ENCODE measurements at places on chromosomes 1 and 21.

DNA sequence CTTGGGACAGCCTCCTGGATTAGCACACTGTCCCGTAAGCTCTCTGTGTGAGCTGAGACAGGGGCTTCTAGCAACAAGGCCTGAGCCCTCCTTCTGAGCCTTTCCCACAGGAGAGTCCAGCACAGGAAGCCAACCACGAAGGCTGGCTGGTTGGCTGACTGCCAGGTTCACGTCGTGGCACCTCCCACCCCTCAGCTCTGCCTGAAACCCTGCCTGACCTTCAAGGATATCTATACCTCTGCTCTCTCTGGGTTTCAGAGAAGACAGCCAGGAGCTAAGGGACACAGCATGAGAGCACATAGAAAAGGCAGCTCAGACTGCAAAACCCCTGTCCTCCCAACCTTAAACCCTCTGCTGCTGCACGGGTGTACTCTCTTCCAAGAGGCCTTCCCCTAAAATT, 13.9 kb downstream of the DLGAP3 start:
- no peak for DNase-seq

DNA sequence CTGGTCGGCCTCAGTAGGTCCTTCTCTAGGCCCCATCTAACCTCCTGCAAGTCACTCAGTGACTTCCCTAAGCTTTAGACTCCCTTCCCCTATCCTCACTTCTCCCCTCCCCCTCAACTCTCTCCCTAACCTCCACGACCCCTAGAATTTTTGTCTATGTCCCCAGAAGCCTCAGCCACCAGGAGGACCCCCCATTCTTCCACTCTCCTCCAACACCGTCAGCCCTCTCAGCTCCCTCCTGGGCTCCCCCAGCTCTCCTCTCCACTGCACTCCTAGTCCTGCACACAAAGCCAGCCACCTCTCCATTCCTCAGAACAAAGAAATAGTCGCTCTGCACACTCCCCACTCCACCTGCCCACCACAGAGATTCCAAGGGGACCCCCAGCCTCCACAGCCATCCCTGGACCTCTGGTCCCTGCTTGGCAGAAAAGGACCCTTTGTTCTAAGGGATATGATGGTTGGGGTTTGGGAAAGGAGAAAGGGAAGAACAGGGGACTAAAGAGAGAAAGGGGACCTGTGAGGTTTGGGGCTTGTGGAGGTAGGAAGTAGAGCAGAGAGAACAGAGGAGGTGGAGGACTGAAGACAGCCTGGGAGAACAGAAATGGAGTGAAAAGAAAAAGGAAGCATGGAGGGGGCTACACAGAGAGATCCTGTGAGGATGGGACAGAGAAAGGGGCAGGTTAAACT, 2.8 kb downstream of the ARHGEF2 start:
- no peak for DNase-seq

- DNase-seq: no peak
Measured at GRCh38 chr1:66954208-66954607, 29.4 kb downstream of the MIER1 start.

DNA sequence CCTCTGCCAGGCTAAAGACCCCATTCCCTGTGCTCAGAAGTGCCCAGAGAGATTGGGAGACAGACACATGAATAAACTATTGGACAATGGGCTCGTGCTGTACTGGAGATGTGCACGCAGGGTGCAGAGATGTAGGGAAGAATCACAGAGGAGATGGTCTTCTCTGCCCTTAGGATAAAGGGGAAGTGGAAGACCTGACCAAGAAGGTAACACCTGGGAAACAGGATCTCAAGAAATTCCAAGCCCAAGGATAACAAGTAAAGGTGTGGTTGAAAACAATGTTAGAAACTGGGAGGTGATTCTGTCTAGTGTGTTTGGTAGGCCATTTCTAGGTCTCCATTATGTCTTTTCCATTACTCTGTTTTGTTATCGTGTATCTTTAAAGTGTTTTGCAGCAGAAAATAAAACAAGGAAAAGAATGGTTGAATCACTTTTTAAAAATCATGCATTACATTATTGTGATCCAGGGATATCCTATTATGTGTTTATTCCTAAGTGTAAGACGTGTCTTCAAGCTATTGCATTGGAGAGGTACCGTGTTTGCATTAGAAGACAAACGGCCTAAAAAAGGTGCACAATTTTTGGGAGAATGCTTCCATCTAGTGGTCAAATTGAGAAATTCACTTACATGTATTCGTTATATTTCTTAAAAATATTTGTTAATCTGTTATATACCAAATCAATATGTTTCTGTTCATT, 40.8 kb upstream of the KCTD3 start:
- DNase-seq: no peak

DNA sequence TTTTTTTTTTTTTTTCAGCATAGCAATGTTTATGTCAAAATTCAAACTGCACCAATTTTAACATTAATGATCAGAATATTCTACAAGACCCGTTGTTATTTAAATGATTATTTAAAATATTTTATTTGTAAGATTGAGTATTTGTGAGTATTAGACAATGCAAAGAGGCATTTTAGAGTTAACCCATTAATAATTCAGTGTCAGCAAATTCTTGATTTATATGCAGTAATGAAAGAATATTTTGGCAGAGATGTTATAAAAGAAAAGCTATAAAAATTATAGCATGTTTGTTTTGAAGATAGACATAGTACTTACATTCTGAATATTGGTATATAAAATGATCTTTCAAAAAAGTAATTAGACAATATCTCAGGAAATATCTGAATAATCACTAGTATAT, 269.5 kb upstream of the ZRANB2 start:
- no peak for DNase-seq

Data from HS-27A (cell line).